ENCODE measurements at places on chromosomes 13 and 19. TPM values are rescaled to one million over a fixed set of nuclear protein-coding genes. Genes with fewer than 3 reads are reported as not detected.

The RFPL4AL1 gene
- not detected for total RNA-seq

The TRPC4 gene
- not detected for total RNA-seq

The ZNF497 gene
- 2.6 TPM for total RNA-seq

- DNase-seq, result no peak
These were observed 112.5 kb downstream of the DACH1 start for GRCh38 chr13:71754407-71754974.

DNA sequence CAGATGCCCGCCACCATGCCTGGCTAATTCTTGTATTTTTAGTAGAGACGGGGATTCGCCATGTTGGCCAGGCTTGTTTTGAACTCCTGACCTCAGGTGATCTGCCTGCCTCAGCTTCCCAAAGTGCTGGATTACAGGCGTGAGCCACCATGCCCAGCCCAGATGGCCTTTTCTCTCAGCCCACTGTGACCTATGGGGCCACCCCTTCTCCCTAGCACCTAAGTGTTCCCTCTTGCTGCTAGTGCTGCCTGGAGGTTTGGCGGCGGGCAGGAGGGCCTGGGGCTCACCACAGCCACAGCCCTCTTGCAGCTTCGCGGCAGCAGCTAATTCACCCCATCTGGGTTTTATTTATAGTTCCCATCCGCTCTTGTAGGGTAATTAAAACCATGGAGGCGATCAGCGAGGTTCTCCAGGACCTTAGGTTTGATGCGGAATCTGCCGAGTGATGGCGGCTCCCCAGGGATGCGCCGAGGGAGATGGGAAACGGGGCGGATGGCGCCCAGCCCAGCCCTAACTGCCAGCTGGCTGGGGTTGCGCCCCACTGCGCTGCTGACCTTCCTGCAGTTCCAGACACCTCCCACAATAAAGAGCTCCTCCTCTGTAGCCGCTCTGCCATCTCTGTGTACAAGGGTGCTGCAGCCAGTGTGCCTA, 3.3 kb downstream of the REX1BD start:
- DNase-seq, result no peak

- no peak for DNase-seq
These were observed 3.5 kb downstream of the IRS2 start for GRCh38 chr13:109782823-109783431.

DNA sequence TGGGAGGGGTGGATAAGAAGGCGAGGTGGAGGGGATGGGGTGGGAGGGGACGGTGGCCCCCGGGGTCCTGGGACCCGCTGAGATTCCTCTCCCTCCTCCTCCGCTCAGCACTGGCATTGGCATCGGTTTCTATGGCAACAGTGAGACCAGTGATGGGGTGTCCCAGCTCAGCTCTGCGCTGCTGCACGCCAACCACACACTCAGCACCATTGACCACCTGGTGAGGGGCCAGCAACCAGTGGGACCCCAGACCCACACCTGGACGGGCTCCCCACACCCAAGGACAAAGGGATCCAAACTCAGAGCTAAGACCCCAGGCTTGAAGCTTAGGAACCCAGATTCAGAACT, 5.9 kb downstream of the TTYH1 start:
- no peak for DNase-seq

- peak; percentile 54 for DNase-seq
These were observed 45.6 kb upstream of the UBE2L5 start for GRCh38 chr13:30376426-30377311.

GRCh38 chr13:109401891-109402290, 384.5 kb downstream of the IRS2 start:
- DNase-seq, result no peak

DNA sequence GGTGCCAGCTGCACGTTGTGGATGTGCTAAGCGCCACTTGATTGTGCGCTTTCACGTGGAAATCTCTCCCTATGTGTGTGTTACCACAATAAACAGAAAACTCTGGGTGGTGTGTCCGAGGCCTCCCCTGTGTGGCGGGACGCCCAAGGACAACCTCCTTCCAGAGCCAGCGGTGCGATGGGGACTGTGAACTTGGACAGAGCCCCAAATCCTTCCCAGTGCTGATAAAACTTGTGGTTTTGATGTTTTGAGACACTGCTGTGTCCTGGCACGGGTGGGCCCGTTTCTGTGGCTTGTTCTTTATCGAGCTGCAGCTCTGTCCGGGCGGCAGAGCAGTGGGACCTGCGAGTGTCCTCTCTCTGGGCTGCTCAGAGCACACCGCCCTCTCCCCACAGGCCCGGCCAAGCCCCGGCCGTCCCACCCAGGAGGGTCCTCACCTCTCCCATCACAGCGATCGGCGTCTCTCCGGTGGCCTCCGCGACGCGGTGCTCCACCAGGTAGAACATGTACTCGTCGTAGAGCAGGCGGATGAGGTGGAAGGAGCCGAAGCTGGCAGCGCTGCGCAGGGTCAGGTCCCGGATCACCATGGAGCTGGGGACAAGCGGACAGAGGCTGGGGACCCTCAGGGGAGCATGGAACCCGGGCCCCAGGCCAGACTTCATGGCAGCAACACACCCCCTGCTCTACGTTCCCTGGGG, 18.8 kb upstream of the RANBP3 start:
- no peak for DNase-seq

- DNase-seq, result no peak
These were observed 33.6 kb upstream of the LPAR6 start for GRCh38 chr13:48446464-48446863.

GRCh38 chr19:38105574-38105973, 118.4 kb downstream of the DPF1 start:
- no peak for DNase-seq

DNA sequence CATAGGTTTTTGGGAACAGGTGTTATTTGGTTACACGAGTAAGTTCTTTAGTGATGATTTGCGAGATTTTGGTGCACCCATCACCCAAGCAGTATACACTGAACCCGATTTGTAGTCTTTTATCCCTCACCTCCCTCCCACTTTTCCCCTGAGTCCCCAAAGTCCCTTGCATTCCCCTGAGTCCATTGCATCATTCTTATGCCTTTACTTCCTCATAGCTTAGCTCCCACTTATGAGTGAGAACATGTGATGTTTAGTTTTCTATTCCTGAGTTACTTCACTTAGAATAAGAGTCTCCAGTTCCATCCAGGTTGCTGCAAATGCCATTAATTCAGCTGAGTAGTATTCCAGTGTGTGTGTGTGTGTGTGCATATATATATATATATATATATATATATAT, 97.2 kb upstream of the EDNRB start:
- no peak for DNase-seq

DNA sequence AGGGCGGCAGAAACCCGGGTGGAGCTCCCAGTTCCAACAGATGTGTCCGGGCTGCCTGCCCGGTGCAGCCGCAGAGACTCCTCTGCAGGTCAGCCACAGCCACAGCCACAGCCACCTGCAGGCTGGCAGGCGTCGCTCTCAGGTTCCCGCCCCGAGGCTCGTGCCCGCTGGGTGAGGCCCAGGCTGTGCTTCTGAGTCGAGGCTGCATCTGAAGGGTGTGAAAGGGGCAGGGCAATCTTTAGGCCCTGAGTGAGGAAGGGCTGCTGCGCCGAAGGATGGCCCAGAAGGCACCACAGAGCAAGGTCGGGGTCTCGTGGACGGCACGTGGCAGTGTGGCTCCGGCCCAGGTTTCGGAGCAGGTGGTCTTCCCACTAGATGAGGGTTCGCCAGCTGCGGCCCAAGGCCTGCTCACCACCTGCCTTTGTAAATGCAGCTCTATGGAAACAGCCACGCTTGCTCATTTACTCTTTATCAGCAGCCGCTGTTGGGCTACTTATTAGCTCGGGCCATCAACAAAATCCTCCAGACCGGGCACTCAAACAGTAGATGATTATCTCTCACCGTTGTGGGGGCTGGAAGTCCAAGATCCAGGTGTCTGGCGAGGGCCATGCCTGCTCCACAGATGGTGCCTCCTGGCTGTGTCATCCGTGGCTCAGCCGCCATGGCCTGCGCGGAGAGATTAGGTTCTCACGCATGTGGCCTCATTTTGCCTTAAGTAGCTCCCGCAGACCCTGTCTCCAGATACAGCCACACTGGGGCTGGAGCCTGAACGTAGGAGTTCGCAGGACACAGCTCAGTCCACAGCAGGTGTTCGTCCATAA, 40.3 kb upstream of the TFDP1 start:
- DNase-seq, result no peak

- no peak for DNase-seq
These were observed 22.8 kb downstream of the PLIN4 start for GRCh38 chr19:4495471-4495870.

All from activated naive CD4-positive, alpha-beta T cell treated with anti-CD3 and anti-CD28 coated beads, Interleukin-2, amount 50 U/mL, for 72 hours (primary cell).